ENCODE measurements at places on chromosomes 13 and 19.

DNA sequence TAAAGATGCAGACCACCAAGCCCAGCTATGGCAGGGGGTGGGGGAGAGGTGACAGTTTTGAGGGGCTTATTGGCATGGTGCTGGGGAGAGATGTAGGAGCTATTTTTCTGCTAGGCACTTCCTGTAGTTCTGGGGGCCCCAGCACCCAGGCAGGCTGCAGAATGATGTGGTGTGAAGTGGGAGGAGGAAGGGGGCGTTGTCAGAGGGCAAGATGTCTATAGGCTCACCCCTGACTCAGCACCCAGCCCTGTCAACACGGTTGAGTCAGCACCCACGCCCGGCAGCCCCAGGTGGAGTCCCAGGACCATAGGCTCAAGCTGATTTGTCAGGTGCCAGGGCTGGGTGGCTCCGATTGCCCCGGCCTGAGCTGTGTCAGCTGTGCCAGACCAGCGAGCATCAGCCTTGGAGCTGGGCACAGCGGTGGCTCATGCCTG, 5.8 kb downstream of the KLF2 start:
- peak; percentile 15 for DNase-seq

GRCh38 chr19:6066661-6067646, 43.3 kb downstream of the RFX2 start:
- peak; percentile 97 for DNase-seq

DNA sequence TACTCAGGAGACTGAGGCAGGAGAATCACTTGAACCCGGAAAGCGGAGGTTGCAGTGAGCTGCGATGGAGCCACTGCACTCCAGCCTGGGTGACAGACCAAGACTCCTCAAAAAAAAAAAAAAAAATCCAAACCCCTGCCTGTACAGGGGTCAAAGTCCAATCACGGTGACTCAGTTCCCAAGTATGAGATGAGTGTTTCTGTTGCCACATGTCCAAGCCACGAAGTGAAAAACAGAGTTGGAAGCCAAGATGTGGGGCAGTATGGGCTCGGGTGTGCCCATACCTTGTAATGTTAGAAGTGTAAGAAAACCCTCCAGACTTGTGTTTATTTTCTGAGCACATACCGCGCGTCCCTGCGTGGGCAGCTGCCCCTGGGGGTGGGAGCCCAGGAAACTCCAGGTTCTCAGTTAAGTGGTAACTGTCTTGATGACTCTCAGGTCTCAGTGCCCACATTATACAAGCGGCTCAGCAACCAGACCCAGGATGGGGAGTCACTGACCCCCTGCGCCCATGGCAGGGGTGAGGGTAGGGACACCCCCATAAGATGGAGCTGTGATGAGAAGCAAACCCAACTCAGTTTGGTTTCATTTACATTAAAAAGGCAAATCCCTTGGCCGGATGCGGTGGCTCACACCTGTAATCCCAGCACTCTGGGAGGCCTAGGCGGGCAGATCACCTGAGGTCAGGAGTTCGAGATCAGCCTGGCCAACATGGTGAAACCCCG, 1.2 kb upstream of the GPX4 start:
- DNase-seq: no peak

- no peak for DNase-seq
Observed at GRCh38 chr19:11382898-11383705, 1.0 kb downstream of the EPOR start.

DNA sequence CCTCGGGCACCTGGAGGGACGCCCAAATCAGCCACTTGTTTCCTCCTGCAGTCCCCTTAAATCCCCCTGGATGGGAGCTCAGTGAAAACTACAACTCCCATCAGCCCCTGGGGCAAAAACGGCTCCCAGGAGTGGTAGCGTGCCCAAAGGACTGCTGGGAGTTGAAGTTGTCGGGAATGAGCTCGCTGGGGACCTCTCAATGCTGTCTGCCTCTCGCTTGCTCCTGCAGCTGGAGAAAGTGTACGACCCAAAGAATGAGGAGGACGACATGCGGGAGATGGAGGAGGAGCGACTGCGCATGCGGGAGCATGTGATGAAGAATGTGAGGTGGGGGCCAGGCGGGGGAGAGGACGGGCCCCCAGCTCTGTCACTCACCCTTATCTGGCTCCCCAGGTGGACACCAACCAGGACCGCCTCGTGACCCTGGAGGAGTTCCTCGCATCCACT, 14.7 kb upstream of the DHDH start:
- peak; percentile 61 for DNase-seq

DNA sequence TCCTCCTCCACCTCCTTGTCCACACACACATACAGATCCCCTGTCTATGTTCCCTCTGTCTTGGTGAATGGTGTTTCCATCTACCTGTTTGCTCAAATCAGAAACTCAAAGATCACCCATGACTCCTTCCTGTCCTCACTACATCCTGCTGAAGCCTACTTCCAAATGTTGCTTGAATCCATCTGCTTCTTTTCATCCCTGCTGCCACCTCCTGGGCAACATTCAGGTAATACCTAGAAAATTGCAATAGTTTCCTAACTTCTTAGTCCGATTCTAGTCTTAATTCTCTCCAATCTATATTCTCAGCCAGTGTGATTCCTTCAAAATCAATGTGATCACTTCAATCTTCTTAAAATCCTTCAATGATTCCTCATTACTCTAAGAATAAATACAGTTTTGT, 155.5 kb upstream of the STARD13 start:
- DNase-seq: peak; percentile 22

GRCh38 chr13:32883474-32883873, 132.7 kb upstream of the KL start:
- peak; percentile 56 for DNase-seq

GRCh38 chr19:35507561-35507960, 5.9 kb downstream of the DMKN start:
- no peak for DNase-seq

DNA sequence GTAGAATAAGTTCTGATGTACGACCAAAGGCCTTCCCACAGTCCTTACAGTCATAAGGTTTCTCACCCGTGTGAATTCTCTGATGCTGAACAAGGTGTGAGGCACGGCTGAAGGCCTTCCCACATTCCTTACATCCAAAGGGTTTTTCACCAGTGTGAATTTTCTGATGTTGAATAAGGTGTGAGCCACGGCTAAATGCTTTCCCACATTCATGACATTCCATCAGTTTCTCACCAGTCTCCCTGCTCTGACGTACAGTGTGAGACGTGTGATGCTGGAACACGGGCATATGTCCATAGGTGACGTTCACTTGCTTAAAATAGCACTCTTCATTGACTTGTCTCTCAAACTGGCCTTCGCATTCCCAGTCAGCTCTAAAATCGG, 31.0 kb upstream of the COX7A1 start:
- peak; percentile 28 for DNase-seq

- no peak for DNase-seq
Observed at GRCh38 chr13:65912516-65912915, 1317.6 kb downstream of the PCDH9 start.

DNA sequence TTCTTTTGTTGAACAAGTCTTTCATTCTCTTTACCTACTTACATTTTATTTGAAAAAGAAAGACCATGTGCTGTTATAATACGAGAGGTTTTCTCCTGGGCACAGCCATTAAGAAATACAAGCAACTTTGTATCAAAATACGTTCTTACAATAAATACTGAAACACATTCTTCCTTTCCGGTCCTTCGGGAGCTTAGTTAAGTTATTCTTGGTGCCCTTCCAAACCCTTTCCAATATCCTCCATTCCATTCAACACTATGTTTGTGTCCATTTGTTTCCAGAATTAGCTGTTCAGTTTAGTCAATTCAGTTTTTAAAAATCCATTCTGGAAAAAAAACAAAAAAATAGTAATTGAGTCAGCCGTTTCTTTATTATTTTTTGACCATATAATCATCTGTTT, 746.8 kb upstream of the SLC10A2 start:
- peak; percentile 32 for DNase-seq
